ENCODE measurements at places on chromosomes 6 and 20.

- no peak for DNase-seq
These were observed 87.8 kb downstream of the CDH26 start for GRCh38 chr20:60046011-60046413.

- DNase-seq, result no peak
These were observed 393.4 kb downstream of the HACE1 start for GRCh38 chr6:104466306-104466705.

DNA sequence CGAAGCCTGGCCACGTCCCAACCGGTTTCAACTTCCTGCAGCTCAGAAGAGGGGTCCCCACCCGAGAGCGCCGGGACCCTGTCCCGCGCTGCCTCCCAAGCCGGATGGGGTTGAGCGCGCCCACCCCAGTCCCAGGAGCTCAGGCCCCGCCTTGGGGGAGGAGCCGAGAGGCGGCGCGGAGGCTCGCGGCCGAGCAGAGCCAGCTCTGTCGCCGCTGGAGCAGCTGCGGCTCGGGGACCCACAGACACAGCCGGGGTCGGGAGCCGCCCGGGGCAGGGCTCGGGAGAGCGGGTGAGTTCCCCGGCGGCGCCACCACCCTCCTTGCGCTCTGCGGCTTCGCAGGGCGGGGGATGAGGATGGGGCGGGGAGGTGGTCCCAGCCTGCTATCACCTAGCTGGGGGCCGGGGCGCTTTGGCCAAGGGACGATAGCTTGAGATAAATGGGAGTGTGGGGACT, at the start of gene PPP1R16B:
PPP1R16B (plus strand) TSS at position 196 of the 456 bp plus-strand sequence. CDS start 30,229 bp downstream, outside the sequence.
- DNase-seq, result peak; percentile 70

DNA sequence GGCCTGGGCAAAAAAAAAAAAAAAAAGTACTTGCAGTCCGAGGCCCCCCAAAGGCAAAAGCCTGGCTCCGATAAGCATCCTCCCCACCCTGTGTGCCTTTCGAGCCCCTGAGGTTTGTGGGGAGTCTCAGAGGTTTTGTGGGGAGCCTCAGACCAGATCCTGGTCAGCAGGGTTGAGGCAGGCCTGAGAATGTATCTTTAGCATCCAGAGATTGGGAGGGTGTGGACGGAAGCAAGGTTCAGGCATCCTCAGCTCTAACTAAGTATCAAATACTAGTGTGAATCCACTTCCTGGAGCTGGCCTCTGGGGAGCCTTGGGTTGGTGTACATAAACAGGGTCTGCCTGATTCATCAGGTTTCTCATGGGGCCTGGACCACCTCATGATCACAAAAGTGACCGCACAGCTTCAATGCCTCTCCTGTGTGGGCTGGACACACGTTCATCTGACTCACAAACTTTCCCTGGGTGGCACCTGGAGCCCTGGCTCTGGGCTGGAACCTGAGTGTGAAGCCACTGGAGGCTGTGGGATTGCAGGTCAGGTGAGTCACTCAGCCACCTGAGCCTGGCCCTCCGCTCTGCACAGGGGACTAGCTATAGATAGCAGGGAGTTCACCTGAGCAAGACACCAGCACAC, 24.4 kb downstream of the PCMTD2 start:
- DNase-seq, result no peak

DNA sequence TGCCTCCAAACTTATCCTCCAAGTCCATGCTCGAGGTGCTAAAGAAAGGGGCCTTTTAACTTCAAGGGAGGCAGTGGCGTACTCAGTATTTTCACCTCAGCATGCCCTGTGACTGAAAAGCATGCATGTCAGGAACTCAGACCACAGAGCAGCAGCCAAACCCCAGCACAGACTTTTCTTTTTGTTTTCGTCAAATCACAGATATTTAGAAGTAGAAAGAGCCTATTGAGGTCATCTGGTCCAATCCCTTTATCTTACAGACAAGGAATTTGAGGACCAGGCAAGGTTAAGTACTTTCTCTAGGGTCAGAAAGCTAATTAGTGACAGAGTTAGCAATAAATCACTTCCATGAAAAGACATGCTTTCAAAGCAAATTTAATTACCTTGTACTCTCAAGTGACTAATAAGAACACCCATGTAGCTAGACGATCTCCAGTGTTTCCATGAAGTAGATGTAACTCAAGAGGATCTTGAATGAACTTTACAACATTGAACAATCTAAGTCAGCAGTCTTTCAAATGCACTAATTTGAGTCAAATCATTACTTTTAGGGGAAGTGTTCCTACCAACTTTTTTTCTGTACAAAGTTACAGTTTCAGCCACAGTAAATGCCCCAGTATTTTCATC, 35.9 kb downstream of the MOXD1 start:
- DNase-seq, result no peak

DNA sequence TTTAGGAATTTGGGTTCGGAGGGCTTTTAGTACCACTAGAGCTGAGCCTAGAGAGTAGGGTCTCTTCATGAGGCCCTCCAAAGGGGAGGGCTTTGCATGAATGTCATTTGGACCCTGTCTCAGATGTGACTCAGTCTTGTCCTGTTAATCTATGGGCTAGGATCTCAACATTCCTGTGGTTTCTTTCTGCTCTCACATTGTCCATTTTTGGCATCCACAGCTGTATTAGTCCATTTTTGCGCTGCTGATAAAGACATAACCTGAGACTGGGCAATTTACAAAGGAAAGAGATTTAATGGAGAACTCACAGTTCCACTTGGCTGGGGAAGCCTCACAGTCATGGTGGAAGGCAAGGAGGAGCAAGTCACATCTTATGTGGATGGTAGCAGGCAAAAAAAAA, 61.0 kb downstream of the CRYBG1 start:
- no peak for DNase-seq

GRCh38 chr20:61052776-61053442, 199.2 kb upstream of the CDH4 start:
- no peak for DNase-seq

- DNase-seq, result no peak
These were observed 139.5 kb upstream of the TCF21 start for GRCh38 chr6:133749427-133749826.

DNA sequence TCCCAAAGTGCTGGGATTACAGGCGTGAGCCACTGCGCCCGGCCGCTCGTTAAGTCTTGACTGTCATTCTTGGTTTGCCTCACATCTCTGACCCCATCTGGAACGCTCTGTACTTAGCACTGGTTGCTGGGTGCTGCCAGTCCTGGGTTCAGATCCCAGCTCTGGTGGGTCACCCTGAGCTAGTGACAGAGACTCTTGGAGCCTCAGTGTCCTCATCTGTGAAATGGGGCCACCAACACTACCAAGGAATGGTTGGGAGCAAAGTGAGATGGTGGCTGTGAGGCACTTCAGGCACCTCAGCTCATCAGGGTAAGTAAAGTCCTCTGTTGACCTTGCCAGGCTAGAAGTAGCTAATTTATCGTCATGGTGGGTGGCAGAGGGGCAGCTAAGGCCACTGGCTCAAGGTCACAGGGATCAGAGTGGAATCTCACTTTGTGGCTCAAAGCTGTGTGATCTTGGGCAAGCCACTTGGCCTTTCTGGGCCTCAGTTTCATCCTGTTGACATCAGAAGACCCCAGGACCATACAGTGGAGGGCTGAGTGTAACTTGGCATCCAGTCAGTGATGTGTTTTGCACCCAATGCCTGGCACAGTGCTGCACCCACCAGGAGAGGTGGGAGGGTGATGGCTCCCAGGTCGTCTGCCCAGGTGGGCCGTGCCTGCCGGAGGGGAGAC, 46.7 kb downstream of the UBE2V1 start:
- DNase-seq, result no peak

DNA sequence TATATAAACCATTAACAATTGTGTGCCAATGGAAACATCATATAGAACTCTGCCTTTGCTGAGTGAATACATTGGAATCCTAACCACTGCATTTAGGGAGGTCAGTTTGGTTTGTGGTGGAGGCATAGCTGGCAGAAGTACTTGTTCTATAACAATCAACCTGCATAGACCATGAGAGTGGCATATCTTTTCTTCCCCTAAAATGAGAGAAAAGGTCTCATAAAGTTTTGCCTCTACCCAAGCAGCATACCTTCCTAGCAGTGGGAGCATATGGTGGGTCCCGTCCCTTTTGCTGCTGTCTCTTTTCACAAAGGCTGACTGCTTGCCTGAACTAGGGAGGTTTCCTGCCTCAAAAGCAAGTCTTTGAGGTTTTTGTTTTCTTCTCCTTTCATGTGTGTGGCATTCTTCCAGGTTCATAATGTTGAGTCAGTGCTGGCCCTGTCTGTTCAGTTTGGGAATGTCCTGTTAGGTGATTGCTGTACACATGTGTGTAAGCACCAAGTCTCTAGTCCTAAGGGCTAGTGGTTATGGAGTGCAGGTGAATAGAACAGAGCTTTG, 61.2 kb upstream of the SUPT3H start:
- DNase-seq, result no peak

DNA sequence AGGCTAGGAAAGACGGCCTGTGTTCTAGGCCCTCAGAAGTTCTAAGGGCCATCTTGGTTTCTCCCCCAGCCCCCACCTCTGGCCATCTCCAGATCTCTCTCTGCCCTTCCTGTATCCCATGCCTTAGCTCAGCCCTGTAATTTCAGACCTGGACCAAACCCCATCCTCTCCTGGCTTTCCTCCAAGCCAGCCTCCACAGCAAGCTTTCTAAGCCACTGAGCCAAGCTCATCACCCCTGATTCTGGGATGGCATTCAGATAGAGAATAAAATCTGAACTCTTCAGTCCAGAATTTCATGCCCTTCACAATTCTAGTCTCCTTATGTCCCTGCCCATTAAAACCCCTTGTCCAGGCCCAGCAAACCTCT, 18.9 kb upstream of the CCM2L start:
- no peak for DNase-seq

GRCh38 chr20:24840121-24840713, 108.9 kb upstream of the CST7 start:
- no peak for DNase-seq

- no peak for DNase-seq
These were observed 24.7 kb downstream of the TBC1D7 start for GRCh38 chr6:13303668-13304017.

DNA sequence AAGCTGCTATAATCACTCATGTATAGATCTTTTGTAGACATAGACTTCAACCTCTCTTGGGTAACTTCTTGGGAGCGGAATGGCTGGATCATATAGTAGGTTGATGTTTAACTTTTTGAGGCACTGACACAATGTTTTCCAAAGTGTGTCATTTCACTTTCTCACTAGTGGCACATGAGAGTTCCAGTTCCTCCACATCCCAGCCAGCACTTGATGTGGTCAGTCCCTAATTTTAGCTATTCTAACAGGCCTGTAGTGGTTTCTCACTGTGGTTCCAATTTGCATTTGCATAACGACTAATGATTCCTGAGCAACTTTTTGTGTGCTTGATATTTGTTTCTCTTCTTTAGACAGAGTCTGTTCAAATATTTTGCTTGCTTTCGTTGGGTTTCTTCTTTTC, 221.3 kb downstream of the DLL1 start:
- DNase-seq, result no peak

- DNase-seq, result no peak
These were observed 141.1 kb upstream of the CITED2 start for GRCh38 chr6:139515511-139515910.

GRCh38 chr6:84428300-84428907, 201.0 kb upstream of the CEP162 start:
- DNase-seq, result peak; percentile 1

DNA sequence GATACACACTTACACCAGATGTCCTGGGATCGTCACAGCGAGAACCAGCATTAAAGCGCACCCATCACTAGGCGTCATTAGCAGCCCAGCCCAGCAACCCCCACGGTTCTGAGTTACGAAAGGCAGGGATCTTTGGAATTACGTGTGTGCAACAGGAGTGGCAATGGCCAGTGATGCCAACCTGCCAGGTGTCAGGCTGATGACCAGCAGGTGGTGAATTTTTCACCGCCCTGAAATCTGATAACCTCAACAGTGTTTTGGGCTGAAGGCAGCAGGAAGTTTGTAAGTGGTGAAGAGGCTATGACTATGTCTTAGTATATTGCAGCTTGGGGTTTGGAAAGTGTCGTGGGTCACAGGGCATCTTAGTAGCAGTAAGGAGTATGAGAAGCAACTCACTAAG, 166.1 kb downstream of the TMEM242 start:
- no peak for DNase-seq

- DNase-seq, result no peak
These were observed 48.3 kb downstream of the OR2B6 start for GRCh38 chr6:28005152-28005890.

DNA sequence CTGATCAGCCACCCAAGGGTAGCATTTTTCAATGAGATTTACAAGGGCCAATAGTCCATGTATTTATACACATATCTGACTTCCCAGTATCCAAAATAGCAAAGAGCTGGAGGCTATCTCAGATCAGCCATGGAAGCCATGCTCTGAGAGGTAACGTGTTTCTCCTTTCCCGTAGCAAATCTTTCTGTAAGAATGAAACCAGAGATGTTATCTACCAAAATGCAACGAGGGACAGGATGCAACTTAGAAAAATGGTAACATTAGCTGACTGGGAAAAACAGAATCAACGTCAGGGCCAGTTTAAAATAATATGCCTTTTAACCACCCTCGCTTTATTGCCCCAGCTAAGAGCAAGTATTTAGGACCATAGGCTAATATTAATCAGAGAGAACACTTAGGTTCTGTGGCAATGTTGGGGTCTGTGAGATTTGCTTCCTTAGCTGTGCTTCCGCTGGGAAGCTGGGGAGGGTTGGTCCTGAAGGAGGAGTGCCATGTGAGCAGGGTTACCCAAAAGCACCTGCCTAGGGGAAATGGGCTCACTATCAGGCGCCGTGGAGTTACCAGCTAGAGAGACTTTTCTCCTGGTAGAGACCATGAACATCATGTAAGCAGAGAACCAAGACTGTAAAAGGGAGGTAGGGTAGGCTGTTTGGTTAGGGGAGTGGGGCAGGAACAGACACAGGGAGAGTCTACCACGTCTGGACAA, 1.2 kb downstream of the ZNF831 start:
- no peak for DNase-seq

DNA sequence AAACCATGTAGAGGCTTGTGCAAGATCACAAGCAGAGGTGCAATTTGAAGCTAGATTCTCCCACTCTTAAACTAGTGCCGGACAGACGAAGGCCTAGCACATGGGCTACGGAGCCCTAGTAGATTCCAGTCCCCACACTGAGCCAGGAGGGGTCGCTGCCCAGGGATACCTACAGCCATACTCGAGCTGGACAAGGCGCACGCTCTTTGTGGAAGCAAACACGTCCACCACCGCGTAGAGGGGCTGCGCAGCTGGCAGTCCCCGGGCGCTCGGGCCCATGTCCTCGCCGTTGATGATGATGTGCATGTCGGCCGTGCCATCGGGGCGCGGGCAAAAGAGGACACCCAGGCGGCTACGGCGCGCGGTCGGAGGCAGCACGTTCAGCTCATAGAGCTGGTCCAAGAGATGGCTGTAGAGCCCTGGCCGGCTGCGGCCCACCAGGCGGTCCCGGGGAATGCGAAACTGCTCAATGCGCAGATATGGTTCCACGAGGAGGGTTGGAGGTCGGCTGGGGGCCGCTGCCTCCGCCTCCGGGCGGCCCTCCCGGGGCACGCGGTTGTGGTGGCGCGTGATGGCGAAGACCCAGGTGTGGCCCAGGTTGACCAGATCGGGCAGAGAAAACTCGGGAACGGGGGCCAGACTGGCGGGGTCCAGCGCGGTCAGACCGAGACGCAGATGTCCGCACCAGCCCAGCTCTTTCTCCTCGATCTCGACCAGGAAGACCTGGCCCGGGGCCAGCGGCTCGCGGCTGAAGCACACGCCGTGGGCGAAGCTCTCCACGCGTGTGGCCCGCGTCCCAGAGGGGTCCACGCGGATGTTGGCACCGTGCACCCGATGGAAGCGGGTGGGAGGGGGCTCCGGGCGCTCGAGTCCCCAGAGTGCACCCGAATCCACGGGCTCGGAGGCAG, 677 bp downstream of the NEURL2 start:
- no peak for DNase-seq

All from activated CD8-positive, alpha-beta memory T cell treated with anti-CD3 and anti-CD28 coated beads for 48 hours (primary cell).